NCI-H446 (cell line): ENCODE measurements at places on chromosomes 3 and 15.

GRCh38 chr3:183082355-183082915 is 16.9 kb downstream of the MCCC1 start:
- DNase-seq: no peak

DNA sequence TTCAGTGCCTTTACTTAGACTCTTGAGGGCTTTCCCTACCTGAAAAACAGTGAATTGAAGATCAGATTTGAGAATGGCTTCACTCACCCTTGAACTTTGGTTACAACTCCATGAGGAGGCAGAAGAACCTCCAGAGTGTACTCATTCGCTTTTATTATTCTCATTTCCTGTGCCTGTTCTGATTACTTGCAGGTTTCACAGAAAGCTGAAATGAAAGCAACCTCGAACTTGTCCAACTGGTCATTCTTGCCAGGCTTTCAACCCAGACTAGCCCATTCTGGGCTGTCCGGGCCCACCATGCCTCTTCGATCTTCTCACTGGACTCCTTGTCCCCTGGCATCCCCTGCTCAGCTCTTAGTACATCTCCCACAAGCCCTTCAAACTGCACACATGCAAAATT is 20.2 kb upstream of the THUMPD3 start:
- DNase-seq: no peak

DNA sequence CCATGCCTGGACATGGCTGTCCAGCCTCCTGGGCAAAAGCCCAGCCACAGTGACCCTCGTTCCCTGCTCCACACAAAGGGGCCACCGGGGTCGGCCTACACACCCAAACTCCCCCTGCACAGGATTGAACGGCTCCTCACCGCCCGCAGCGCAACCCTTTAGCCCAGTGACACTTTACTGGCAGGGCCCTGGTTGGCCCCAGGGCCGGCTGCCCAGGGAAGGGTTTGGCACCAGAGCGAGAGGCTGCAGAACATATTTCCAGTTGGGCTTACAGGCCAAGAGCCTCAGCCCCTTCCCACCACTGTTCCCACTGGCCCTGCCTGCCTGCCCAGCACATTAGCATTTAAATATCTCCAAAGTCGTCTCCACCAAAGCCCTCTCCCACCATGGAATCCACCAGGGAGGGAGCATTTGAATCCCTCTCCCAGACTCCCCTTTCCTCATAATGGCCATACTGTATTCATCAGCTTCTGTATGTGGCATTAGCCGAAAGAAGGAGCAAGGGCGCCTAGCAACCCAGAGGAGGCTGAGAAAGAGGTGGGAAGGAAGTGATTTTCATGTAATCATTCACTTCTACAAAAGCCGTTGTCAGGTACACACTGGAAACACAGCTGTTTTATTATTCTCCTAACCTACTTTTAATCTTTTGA is 85.4 kb downstream of the SLC6A11 start:
- no peak for DNase-seq

- DNase-seq: no peak
These were observed 96.7 kb downstream of the IL5RA start for GRCh38 chr3:3013317-3014052.

DNA sequence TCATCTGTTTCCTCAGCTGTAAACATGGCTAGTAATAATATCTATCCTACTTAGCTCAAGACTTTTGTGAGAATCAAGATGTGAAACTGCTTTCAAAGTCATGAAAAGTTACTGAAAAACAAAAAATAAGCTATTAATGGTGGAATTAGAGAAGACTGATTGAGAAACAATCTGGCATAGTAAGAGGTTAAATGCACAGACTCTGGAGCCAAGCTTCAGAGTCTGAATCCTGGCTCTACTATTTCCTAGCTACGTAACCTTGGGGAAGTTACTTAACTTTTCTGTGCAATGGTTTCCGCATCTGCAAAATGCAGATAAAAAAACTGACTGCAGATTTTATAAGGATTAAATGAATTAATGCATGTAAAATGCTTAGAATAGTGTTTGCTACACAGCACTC is 28.8 kb downstream of the LRRFIP2 start:
- DNase-seq: no peak

- DNase-seq: no peak
These were observed 58.5 kb upstream of the TRIM71 start for GRCh38 chr3:32759342-32759741.

DNA sequence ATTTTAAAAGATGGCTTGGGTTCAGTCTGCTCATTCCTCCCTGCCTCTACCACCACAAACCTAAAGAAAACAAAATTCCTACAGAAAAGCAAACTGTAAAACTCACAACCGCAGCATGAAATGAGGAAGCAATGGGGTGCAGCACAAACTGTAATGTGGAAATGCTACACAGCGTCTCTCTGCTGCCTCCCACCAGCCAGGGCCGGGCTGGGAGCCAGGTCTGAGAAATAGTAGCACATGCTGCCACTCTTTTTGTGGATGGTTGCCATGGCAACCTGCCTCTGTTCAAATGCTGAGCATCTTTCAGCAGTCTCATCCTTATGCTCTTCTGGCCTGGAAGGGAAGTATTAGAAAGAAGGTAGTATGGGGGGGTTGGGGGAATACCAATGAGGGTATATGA is 55.4 kb downstream of the EOMES start:
- peak; percentile 65 for DNase-seq

DNA sequence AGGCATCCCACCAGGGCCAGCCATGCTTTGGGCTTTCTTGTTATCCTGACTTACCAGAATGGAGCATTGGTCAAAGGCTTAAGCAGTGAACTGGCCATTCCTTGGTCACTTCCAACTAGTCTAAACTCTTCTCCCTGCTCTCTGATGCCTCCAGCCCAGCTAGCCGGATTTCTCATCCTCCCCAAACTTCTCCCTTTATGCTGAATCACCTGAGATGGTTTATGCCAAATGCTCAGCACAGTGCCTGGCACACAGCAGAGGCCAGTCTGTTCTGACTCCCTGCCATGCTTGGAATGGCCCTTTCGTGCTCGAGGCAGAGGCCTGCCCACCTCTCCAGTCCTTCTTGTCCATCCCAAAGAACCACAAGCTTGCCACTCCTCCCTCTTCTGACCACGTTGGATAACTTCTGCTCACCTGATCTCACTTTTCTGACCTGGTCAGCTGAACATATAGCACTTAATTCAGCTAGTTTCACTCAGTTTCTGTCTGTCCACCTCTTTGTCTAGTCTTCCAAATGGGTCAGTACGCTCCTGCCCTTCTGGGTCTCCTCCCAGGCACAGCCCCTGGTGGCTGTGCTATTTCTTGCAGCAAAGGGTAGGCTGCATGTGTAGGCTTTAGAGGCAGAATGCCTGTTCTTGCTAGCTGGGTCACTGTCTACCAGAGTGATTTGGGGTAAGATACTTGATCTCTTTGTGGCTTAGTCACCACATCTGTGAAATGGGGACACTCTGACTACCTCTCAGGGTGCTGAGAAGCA is 2.2 kb upstream of the RBP1 start:
- no peak for DNase-seq

DNA sequence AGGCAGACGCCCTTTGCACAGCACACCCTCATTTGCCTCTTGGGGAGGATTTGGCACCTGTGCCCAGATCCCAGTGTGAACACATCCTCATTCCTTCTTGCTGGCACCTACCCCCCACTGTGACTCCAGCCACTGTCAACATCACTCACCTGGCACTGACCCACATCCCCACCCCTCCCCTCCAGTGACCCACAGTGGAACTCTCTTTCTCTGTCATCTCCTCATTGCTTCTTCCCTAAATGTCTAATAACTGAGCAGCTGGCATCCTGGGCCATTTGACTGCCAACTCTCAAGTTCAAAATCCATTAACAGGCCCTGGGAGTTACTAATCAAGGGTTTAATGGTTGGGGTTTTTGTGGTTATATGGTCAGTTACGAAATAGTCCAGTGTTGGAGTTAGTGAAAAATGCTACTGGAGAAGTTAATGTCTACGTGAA is 14.4 kb downstream of the SNAPC5 start:
- peak; percentile 48 for DNase-seq

GRCh38 chr15:29674661-29675533 is 147.4 kb downstream of the TJP1 start:
- DNase-seq: no peak

DNA sequence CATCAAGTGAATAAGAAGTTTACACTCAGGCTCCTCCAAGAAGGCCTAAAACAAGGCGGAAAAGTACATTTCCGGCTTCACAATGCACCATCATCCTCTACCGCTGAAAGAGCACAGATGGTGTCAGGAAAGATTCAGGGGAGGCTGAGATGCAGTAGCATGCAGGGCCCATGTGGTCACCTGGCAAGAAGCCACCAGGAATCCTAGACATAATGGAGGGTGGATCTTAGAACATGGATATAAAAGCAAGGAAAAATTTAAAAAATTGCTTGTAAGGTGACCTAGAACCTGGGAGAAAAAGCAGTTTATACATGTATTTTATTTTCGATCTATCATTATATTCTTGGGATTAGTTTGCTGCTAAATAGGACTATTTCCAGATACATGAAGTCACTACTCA is 21.9 kb upstream of the OTOL1 start:
- DNase-seq: peak; percentile 78

- no peak for DNase-seq
These were observed 43.7 kb downstream of the ANKRD28 start for GRCh38 chr3:15754047-15754446.

- DNase-seq: no peak
These were observed 63.9 kb upstream of the OSTN start for GRCh38 chr3:191135175-191135574.

DNA sequence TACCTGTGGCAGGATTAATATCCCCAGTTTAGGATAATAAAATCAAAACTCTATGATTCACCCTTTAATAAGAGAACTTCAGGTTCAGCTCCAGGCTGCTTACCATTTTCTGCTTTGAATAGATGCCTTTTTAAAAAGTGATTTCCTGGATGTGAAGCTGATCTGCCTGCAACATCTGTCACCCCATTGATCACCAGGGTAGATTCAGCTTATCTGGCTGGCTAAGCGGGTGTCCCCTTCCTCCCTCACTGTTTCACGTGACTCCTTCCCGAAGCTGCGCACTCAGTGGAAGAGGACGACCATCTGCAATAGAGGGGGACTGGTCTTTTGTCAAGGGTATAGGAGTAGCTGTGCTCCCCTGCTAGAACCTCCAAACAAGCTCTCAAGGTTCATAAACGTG is 128.1 kb downstream of the IL1RAP start:
- no peak for DNase-seq

DNA sequence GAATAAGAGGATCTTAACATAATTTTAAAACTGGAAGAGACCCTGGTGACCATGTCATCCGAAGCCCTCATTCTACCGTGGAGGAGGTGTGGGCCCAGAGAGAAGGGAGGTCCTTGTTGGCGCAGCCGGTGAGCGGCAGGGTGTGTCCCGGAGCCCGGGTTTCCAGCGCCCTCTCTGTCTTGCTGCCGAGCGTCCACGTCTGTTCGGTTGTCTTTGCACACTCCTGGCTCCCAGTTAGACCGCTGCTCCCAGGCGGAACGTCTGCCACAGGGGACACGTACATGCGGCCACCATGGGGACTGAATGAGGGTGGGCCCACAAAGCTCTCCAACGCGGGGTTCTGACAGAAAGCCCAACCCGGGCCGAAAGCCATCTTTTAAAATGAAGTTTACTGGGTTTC is 6.6 kb upstream of the MUC4 start:
- no peak for DNase-seq

GRCh38 chr3:39917065-39917773 is 107.8 kb downstream of the MYRIP start:
- no peak for DNase-seq

DNA sequence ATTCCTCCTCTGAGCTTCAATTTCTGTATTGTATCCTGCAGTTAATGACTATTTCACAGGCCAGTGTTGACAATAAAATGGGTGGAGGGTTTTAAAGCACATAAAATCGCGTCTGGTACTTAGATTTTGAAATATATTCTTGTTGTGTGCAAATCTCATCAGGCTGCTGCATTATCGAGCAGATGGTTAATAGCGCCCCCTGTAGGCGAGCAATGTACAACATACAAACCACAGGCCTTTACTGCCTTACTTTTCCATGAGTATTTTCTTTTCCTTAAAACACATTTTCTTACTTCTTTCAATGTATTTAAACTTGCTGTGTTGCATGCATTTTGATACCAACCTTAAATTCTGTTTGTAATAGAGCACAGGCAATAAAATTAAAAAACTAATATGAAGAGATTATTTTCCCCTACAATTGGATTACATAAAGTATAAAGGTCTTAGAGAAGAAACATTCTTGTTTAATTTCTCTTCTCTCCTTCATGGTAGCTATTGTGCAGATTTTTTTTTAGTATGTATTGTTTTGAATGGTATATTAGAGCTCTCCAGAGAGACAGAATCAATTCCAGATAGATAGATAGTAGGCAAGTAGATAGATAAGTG is 608.4 kb downstream of the CADM2 start:
- DNase-seq: no peak

DNA sequence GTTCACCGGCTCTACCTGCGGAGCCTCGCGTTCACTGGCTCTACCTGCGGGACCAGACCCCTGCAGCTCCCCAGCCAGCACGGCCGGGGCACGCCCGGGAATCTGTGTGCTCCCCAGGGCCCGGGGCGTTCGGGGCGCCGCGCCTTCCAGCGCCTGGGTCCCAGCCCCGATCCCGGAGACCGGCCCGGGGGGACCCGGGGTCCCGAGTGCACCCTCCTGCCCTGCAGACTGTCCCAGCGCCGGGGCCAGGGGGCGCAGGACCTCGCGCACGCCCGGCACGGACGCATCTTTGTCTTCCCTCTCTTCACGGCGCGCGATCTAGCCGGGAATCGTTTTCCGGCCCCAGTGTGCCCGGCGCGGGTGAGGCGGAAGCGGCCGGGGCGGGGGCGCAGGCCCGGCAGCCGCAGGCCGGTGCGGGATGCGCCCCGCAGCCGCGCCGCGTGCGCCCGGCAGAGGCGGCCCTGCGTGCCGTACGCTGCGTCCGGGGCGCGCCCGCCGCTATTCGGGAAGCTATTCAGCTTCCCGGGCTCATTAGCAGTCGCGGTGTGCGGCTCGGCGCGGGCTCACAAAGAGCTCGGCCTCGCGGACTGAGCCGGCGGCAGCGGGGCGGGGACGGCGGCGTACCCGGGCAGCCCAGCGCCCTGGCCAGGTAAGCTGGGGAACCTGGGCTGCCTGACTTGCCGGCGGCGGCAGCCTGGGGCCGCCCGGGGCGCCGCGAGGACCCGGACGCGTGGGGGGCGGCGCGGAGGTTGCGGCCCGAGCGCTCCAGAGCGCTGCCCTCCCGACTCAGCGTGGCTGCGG is at the start of gene APBA2:
Gene APBA2, plus strand, starts transcription at position 345 of the 801 bp plus-strand sequence. CDS start 167,911 bp downstream, outside the sequence.
- no peak for DNase-seq

DNA sequence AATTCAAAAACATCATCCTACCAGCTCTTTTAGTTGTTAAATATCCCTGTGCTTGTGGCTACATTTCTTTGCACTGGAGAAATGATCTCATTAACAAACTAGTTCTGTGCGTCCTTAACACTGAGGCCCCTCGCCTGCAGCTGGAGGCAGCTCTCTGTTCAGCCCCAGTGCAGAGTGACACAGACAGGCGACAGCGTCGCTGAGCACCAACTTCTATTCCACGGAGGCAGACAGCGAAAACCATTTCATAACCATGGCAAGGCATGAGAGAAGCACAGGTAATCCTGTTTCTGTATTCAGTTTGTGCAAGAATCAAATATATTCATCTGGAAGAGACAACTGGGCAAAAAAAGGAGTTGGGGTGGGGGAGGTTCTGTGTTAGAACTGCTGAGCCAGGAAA is 530.7 kb downstream of the ZIC1 start:
- no peak for DNase-seq

- no peak for DNase-seq
These were observed 37.8 kb upstream of the LSAMP start for GRCh38 chr3:116483135-116483534.
